Activated T-helper 2 cell treated with anti-CD3 and anti-CD28 coated beads, Interferon-gamma antibody, Interleukin-2, Interleukin-4, amounts not matched to agents 10 μg/mL and 5 μg/mL and 100 μg/mL, durations not matched to agents 14 hours and 24 hours and 36 hours (primary cell): ENCODE measurements at places on chromosomes 7 and 10. TPM values are rescaled to one million over a fixed set of nuclear protein-coding genes. Genes with fewer than 3 reads are reported as not detected.

GRCh38 chr7:148340438-148341280, 249.9 kb upstream of the C7orf33 start:
- no peak for DNase-seq
- H3K27me3 ChIP-seq, result peaks cover 69% of the 10 kb centered on the region
- peaks cover 2% of the 10 kb centered on the region for H3K4me1 ChIP-seq
- no peak overlapping the region for H3K27ac ChIP-seq
- H3K36me3 ChIP-seq, result no peaks in the 10 kb centered on the region
- no peak overlapping the region for H3K4me3 ChIP-seq

DNA sequence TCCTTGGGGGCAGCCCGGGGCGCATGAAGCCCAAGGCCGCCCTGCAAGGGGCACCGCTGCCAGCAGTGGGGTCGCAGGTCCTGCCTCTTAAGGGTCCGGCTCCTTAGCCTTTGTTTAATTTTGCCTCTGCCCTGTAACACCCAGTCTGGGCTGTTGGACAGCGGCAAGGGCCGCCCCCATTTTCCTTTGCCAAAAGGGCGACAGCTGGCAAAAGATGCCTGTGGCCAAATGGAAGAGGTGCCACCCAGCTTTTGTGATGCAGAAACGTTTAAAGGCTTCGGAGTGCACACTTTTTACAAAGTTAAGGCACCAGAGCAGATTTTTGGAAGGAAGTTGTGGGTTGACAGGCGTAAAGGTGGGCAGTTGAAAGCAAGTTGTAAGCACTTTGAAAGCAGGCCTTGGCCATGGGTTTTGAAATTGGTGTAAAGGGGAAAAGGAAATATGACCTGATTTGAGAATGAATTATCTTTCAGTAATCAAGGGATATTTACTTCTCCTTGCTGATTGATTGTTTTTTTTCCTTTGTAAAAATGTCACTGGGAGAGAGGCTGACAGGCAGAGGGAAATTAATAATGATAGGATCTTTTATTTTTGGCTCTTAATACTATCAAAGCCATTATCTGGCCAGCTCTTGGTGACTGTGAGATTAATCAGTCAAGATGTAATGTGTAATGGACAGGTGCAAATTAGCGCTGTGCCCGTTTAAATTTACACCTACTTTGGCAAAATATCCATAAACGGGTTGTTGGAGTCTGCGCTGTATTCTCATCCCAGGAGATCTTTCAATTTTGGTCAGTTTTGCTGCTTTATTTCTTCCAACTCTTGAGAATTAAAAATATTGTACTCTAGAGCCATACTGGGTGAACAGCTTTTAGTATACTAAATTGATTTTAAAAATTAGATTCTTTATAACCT, 1.2 kb downstream of the CASD1 start:
- H3K27me3 ChIP-seq, result no peaks in the 10 kb centered on the region
- H3K4me3 ChIP-seq, result peak overlapping the region; percentile 85
- H3K36me3 ChIP-seq, result peaks cover 23% of the 10 kb centered on the region
- H3K4me1 ChIP-seq, result peaks cover 42% of the 10 kb centered on the region
- H3K27ac ChIP-seq, result peak overlapping the region; percentile 86
- DNase-seq, result peak; percentile 16

DNA sequence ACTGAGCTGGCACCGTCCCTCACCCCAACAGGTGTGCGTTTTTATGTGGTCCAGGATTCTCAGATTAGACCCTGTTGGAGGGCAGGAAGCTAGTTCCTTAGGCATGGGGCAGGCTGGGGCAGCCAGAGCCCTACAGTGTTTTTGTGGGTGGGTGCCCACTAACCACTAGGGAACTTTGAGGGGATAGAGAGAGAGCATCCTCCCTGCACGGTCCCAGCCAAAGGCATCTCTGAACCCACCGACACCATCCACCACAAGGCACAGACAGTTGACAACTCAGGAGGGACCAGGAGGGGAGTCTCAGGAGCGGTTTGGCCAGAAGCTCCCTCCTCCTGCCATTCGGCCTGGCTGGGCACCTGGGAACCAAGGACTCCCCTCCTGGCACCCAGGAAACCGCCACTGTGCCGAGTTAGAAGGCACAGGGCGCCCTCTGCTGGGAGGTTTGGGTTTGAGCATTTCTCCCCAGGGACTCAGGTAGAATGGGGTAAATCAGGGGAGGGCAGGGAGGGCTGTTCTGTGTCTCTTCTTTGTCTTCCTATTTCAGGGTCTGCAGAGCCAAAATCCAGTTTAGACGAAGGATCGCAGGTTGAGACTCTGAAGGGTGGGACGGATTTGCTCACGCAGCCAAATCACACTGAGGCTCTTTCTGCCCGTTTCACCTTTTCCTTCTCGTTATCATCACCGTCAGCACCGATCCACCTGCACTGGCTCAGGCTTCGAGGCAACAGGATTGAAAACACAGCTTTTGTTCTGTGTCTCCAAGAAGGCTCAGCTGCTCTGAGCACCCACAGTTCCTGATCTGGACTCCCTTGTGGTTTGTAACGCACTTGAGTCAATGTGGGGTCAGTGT, 84.8 kb upstream of the COL13A1 start:
- peak; percentile 31 for DNase-seq
- H3K4me3 ChIP-seq, result no peak overlapping the region
- no peak overlapping the region for H3K27ac ChIP-seq
- H3K36me3 ChIP-seq, result no peaks in the 10 kb centered on the region
- no peaks in the 10 kb centered on the region for H3K4me1 ChIP-seq

DNA sequence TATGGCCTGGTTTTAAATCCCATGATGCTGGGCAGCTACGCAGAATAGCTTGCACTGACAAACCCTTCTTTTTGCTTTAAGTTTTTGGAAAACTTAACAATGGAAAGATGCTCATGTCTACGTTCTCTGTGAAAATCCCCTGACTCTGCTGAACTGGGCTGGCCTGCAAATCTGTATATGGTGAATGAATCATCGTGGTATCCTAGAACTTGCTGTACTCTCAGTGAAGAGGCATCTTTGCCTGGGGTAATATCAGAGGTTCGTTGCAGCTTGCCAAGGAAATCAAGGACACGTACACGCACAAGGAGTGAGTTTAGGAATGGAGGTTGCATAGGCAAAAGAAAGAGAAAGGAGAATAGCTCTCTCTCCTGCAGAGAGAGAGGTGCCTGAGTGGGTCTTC, 382.0 kb upstream of the ADARB2 start:
- H3K27ac ChIP-seq, result no peak overlapping the region
- H3K4me3 ChIP-seq, result no peak overlapping the region
- H3K36me3 ChIP-seq, result no peaks in the 10 kb centered on the region
- no peaks in the 10 kb centered on the region for H3K27me3 ChIP-seq

OR2A1 gene
- total RNA-seq, result not detected in 2 replicates

MACC1 gene
- total RNA-seq, result not detected in 2 replicates
